Smooth muscle cell of the coronary artery (primary cell): ENCODE measurements at places on chromosomes 11 and 22. TPM values are rescaled to one million over a fixed set of nuclear protein-coding genes. Genes with fewer than 3 reads are reported as not detected.

Gene CSNK2A3
- total RNA-seq = 0.70 and 0.90 TPM in 2 replicates

Gene SLC7A4
- total RNA-seq = 0.23 TPM in 1 of 2 replicates, not detected in the other

Gene BACE1-AS
- 1.6 and 2.6 TPM in 2 replicates for total RNA-seq

Gene CD3G
- not detected in 2 replicates for total RNA-seq

Gene SPON1
- 0.08 and 26.8 TPM in 2 replicates for total RNA-seq

Gene DEPDC7
- 3.5 and 3.8 TPM in 2 replicates for total RNA-seq

Gene TRIM22
- 73.4 and 161 TPM in 2 replicates for total RNA-seq
